Kidney tubule cell (primary cell): ENCODE measurements at places on chromosomes 12 and 14.
A peak's percentile ranks its signal among the peaks of the same experiment; 100 is the strongest.

DNA sequence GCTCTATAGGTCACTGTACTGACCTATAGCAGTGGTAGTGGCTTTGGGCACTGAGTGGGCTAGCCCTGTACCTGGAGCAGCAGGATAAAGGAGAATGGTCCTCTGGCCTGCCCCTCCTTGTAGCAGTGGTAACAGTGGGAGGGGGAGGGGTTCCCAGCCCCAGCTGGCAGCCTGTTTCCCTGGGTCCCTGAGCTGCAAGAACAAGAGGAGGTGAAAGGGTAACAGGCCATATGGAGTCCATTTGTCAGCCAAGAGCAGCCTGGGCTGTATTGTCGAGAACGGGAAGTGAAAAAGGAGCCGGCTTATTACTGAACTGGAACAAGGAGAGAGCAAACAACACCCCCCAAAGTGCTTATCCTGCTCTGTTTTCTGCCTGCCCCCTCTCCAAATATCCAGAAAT lies 73.8 kb upstream of the SRSF5 start:
- no peak for DNase-seq

DNA sequence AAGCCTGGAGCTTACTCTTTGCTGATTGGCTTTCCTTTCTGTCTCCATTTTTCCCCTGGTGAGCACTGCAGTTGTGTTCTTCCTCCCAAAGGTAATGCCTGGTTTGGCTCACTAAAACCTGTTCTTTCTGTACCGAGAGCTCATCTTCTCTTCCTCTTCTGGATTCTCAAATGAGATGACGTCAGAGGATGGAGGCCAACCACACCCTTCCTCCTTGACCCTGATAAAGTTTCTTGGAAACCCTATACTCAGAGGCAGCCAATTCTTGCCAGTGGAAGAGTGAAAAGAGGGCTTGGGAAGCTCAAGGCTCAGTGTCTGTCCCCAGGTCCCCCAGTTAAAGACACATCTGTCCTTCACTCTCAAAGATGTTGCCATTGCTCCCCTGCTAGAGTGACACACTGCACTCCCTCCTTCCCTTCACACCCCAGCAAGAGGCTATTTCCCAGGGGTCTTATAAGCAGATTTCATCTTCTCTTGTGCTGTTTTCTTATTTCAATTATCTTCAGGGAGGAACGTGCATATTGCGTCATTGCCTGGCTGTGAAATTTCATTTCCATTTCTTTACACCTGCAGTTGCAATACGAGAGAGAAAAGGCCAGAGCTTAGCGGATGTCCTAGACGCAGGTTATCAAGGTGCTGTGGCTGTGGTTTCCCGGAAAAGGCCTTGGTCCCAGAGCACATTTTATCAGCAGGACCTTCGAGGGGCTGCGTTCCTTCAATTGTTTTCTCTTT lies 27.3 kb downstream of the NTF3 start:
- DNase-seq = no peak

DNA sequence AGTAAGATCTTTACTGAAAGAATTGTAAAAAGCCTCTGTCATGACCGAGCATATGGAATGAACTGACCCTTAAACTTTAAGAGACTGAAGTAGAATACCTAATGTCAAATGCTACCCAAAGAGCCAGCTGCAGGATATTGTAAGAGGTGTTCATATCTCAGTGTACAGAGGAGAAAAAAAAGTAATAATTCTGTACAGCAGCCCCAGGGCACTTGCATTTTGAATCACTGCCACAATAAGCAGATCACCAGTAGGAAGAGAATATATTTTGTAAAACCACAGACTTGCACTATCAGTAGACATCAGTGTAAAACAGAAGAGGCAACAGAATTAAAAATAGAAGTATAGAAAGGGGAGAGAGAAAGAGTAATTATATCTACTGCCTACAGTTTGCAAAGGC lies 162.6 kb downstream of the PPFIA2 start:
- DNase-seq = no peak

DNA sequence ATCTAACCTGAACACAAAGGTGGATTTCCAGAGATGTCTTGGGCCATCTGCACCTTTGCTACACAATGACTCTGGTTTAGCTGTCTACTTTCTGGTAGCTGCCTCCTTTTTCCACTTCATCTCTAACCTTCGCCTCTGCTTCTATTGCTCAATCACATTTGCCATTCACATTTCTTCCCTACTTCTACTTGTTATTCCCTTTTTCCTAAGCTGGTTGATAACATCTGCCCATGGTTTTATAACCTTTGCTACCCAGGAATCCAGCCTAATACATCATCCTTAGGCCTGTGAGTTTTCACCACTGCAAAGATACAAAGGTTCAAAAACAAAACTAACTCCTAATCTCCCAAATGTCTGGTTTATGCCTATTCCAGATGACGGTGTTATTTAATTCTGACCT lies 13.2 kb downstream of the SPPL3 start:
- DNase-seq = no peak

- DNase-seq = no peak
Measured at GRCh38 chr12:7100239-7100638, 8.0 kb upstream of the C1R start.

DNA sequence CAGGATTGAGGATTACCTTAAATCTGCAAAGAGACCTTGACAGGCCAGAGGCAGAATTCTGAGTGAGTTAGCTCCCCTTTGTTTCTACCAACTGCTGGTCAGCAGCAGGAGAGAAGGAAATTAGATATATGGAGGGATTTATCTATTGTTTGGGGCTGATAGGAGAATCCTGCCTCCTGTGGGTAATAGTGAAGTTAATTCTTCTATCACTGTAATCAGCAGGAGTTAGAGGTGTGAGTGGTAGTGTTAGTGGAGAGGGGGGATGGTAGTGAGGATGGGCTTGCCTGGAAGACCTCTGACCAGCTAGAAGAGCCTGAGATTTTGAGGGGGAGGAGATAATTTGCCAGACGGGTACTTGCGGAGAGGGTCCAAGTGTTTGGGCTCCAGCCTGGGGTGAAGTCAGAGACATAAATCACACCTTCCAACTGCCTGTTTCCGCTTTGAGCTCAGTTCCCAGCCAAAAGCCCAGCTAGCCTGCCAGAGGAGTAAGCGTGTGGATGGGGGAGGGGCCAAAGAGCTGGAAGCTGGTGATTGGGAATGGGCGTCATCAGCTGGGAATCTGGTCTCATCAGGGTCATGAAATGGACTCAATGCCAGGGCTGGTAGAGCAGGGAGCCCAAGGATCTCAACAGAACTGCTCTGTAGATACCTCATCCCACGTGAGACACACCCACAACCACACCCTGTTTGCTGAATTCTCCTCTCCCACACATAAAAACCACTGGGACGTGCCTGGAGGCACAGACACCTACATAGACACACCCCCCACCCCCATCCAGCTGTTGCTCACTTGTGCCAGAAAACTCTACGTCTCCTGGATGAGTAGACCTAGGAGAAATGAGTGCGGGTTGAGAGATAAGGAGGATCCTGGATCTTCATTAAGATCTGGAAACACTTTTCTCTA lies 13.1 kb upstream of the ITGA5 start:
- peak; percentile 81 for DNase-seq

DNA sequence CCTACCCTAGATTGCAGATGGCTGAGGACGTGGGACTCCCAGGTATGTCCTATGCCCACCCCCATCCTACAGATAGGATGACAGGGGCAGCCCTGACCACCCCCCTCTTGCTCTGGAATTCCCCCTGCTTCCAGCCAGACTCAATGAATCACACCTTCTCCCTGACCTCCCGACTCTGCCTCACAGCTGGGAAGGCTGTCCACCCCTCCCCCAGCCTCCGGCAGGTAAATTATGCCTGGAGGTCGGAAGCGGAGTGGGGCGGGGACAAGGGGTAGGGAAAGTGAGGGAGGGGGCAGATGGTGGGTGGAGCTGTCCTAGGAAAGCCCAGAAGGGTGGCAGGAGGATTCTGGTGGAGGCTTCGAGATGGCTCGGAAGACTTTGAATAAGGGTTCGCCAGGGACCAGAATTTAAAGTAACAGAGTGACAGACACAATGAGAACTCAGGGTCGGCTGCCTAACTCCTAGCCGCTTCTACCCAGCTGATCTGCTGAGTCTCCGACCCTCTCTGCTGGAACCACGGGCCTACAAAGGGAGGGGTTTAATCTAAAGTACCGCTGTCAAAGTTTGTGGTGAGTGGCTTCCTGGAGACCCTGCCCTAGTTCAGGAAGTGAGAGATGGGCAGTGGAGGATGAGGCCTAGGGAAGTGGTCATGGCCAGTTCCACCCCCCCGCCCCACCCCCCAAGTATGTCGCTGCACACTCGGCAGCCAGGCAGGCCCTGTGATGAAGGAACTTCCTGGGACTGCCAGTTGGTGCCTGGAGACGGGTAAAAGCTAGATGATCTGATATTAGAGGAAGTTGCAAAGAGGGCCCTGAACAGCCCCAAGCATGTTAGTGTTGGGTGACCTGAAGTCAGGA lies 4.2 kb downstream of the PLEKHG3 start:
- DNase-seq = peak; percentile 97

GRCh38 chr12:28096649-28097048 lies 93.6 kb upstream of the CCDC91 start:
- no peak for DNase-seq

GRCh38 chr12:117096501-117097042 lies 2.6 kb downstream of the TESC start:
- no peak for DNase-seq

DNA sequence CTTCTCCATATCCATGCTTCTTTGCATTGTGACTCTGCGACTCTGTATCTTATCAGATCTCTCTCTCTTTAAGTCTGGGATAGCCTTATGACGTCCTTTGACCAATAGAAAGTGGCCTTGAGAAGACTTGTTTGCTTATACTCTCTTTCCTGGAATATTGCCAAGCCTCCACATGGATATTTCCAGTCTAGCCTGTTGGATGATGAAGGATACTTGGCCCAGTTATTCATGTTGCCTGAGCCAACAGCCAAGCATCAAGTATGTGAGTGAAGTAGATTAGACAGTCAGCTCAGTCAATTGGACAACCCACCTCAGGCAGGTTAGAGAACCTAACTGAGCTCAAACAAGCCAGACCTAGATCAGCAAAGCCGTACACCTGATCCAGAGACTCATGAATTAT lies 864.2 kb upstream of the MGAT4C start:
- no peak for DNase-seq

DNA sequence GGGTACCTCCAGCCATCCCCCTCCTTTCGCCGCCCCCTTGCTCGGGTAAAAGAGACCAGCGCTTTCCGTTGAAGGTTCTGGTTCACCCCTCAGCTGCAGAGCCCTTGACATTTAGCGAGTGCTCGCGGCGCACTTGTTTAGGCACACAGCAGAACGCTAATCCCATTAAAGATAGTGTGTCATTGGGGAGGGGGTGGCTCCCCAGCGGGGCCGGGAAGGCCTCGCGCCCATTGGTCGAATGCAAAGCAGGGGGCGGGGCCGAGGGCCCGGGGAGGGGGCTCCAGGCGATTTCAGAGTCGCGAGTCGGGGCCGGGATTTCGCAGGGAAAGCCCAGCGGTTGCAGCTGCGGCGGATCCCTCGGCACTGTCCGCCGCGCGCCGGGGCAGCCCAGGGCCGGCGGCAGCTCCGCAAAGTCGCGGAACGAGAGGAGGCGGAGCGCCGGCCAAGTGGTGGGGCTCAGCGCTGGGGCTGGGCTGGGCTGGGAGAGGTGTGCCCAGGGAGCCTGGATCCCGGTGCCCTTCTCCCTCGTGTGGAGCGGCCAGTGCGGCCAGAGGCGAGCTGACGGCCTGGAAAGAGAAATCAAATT lies 122.9 kb downstream of the TSPAN9 start:
- DNase-seq = peak; percentile 29

- no peak for DNase-seq
Measured at GRCh38 chr12:53676656-53677015, 753 bp upstream of the ATP5MC2 start.

DNA sequence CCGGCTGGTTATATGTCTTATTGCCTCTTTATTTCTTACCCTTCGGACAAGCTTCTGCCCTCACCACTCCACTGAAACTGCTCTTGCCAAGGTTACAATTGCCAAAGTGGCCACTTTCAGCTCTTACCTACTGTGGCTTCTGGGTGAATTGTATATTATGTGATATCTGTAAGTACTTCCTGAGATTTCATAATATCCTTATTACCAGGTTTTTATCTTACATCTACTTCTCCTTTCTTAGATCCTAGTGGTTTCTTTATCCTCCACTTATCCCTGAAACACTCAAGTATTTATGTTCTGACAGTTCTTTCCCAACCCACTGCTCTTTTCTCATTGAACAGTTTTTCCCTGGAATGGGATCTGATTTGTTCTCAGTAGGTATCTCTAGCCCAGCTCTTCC lies 10.5 kb downstream of the CELA1 start:
- DNase-seq = no peak

- peak; percentile 60 for DNase-seq
Measured at GRCh38 chr12:118979763-118980406, 1.5 kb upstream of the SRRM4 start.

GRCh38 chr12:55703288-55703687 lies 4.4 kb downstream of the ITGA7 start:
- no peak for DNase-seq

DNA sequence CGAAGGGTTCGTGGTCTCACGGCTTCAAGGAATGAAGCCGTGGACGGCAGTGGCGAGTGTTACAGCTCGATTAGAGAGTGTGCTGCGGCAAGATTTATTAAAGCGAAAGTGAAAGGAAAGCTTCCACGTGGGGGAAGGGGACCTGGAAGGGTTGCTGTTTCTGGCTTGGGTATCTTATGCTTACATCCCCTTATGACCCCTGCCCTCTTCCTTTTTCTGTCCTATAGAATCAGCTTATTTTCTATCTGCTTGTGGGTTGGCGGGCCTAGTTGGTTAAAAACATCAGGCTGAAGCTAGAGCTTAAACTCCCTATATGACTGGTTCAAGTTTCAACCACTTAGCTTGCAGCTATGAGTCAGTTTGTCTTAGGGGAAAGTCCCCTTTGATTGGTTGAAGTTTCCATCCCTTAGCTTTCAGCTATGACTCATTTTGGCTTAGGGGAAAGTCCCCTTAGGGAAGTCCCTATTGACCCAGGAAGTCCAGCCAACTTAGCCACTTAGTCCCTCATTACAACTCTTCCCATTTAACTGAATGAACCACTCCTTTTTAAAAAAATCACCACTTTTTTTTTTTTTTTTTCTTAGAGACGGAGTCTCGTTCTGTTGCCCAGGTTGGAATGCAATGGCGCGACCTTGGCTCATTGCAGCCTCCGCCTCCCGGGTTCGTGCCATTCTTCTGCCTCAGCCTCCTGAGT lies 1494.7 kb upstream of the TMEM132C start:
- DNase-seq = peak; percentile 98

DNA sequence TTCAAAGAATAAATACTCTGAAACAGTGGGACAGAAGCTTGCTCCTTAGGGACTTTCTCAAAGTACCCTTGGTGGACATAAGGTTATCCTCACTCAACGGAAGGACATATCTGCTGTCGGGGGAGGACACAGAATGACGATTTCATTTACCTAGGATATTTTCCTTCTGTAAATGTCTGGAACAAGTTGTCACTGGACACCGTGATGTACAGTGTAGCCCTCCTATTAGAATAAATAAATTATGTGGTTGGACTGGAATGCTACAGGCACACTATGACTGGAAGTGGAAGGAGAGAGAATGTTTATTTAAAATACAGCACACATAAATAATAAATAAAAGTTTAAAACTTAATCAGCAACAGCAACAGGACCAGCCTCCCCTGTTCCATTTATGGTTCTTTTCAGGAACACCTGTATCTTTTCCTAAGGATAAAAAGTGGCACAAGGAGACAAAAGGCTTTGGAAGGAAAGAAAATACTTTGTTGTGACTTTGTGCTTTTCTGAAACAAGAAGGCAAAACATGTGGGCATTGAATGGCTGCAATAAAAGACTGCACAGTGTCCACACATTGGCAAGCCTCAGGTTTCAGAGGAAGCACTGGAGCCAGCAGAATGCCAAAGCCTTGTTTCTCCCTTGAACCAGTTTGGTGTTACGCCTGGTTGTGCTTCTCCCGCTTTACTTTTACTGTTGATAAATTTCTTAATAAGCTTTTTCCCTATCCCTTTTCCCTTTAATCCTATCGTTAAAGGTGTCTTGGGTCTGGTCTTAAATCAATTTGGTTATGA lies 36.8 kb downstream of the FGD4 start:
- DNase-seq = peak; percentile 28

- DNase-seq = no peak
Measured at GRCh38 chr14:59836116-59836515, 34.5 kb downstream of the RTN1 start.
